ENCODE measurements at places on chromosomes 13 and 19.
A peak's percentile ranks its signal among the peaks of the same experiment; 100 is the strongest.

DNA sequence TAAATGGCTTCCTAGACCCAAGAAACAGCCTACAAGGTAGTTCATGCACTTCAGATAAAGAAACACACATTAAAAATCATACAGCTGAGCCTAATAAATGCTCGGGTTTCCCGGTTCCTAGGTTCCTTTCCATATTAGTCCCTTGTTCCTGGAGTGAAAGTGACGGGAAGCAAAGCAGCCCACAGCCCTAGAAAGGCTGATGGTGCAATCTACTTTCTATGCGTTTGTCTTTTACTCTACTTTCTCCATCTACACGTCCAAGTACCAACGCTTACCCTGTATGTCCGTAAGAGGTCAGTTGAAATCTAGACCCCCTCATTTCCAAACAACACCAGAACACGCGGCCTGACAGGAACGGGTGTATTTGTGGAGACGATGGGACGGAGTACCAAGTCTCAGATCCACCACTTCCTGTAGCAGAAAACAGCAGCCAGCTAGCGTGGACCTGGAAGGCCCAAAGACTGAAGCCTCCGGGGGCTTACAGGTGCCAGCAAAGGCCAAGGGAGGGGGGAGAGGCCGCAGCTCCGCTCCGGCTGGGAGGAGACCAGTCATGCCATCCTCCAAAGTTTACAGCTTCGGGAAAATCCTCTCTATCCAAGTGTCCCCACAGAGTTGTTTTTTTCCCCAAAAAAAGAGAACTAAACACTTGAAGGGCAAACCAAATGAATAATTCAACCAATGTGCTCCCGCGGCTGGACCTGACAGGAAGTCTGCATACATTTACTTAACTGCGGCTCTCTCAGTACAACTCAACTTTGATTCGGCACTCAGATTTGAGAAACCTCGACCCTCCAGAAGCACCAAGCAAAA is 34.1 kb downstream of the STK24 start:
- no peak for DNase-seq
- H3K36me3 ChIP-seq, result no peaks in the 10 kb centered on the region
- H3K27me3 ChIP-seq, result no peaks in the 10 kb centered on the region

DNA sequence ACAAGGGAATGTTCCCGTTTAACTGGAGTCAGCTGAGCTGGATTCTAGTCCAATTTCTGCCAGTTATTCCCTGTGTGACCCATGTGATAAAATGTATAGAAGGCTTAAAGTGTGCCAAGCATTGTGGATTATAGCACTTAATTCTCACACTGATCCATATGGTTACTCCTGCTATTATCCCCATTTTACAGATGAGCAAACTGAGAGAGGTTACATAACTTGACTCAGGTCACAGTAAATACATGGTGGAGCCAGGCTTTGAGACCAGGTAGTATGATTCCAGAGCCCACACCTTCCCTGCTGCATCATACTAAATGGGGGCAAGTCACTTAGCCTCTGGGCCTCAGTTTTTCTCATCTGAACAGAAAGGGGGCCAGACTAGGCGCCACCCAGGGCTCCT is 2.0 kb upstream of the DHRS12 start:
- no peak for DNase-seq
- H3K4me3 ChIP-seq, result no peak overlapping the region
- peaks cover 22% of the 10 kb centered on the region for H3K4me1 ChIP-seq
- H3K27ac ChIP-seq, result no peak overlapping the region
- H3K36me3 ChIP-seq, result no peaks in the 10 kb centered on the region

- no peak overlapping the region for H3K4me3 ChIP-seq
- DNase-seq, result no peak
- H3K36me3 ChIP-seq, result no peaks in the 10 kb centered on the region
- no peaks in the 10 kb centered on the region for H3K27me3 ChIP-seq
- no peaks in the 10 kb centered on the region for H3K4me1 ChIP-seq
Observed at GRCh38 chr13:40115426-40115825, 460.0 kb downstream of the COG6 start.

GRCh38 chr13:73738626-73739025 is 395.6 kb downstream of the KLF12 start:
- no peaks in the 10 kb centered on the region for H3K4me1 ChIP-seq
- no peaks in the 10 kb centered on the region for H3K27me3 ChIP-seq
- H3K4me3 ChIP-seq, result no peak overlapping the region
- DNase-seq, result no peak
- H3K36me3 ChIP-seq, result no peaks in the 10 kb centered on the region
- H3K27ac ChIP-seq, result no peak overlapping the region

GRCh38 chr19:30342901-30343300 is 29.3 kb upstream of the ZNF536 start:
- H3K27ac ChIP-seq, result no peak overlapping the region
- H3K4me3 ChIP-seq, result no peak overlapping the region
- H3K4me1 ChIP-seq, result no peaks in the 10 kb centered on the region
- no peaks in the 10 kb centered on the region for H3K27me3 ChIP-seq

DNA sequence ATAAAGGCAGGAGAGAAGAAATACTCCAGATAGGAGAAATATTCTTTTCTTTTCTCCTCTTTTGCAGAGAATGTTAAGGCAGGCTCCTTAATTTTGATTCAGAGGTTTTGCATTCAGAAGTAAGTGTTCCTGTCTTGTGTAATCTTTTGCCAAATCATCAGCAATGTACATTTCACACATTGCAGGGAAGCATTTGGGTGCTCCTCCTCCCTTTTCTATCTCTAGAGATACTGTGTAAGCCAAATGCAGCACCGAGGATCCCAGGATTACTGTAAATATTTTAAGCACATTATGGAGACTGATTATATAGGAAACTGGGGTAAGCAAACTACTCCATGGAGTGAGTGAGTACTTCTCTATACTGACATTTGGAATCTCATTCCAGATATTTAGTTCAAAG is 7.2 kb downstream of the ATP8A2 start:
- H3K27me3 ChIP-seq, result peaks cover 21% of the 10 kb centered on the region
- no peak overlapping the region for H3K4me3 ChIP-seq
- no peaks in the 10 kb centered on the region for H3K36me3 ChIP-seq
- no peak overlapping the region for H3K27ac ChIP-seq
- no peak for DNase-seq

DNA sequence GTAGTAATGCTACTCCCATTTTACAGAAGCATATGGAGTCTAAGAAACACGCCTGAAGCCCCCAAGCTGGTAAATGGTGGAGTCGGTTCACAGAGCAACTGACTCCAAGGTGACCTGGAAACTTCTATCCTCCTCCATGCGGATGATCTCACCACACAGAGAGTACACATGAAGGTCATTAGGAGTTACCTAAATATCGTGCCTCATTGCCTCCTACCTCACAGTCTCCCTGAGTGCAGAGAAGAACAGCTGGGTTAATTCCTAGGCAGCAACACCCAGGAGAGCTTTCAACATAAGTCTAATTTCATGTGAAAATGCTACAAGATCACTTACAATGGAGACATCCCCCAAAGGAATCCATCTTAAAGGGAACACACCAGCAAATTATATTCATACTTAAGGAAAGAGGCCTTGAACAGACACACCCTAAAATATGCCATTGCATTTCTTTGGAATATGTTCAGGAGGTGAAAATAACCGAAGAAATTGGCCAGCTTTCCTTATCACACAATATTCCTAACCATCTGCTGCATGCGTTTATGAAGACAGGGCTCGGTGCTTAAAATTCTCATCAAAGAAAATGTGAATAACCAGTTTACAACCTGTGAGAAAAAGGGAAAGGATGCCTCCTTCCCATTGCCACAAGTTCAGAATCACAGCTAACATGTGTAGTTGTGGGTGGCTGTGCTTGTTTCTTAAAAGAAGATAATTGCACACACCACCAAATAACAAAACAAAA is 203.6 kb upstream of the NBEA start:
- no peak for DNase-seq
- H3K4me1 ChIP-seq, result no peaks in the 10 kb centered on the region
- no peak overlapping the region for H3K4me3 ChIP-seq

DNA sequence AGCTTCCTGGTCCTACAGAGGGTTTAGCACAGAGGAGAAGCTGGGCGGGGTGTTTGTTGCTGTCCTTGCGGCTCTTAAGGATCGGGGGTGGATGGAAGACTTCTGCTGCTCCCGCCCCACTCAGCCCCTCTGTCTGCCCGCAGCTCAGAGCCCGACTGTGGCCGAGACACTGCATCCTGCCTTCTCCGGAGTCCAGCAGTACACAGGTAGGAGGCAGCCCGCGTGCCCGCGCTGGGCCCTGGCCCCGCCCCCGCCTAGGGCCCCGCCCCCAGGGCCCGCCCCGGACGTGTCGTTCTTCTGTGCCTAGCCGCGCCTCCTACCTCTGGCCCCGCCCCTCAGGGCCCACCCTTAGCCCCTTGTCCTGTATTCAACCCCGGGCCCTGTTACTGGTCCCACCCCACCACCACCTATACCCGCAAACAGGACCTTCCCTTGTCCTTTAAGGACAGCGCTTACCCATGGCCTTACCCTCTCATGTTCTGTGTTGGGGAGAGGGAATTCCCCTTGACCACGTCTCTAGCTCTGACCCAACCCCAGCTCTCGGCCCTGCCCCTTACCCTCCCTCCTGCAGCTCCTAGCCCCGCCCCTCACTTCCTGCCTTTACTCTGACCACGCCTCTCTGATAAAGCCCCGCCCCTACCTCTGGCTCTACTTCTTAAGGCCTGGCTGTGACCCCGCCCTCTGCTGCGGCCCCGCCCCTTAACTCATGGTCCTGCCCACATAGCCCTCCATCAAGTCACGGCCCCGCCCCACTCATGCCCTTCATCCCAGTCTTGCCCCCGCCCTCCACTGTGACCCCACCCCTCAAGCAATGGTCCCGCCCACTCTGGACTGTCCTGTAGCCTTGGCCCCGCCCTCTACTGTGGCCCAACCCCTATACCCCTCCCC is 60.5 kb downstream of the CELF5 start:
- peak; percentile 62 for DNase-seq
- H3K27me3 ChIP-seq, result peaks cover 21% of the 10 kb centered on the region
- no peaks in the 10 kb centered on the region for H3K36me3 ChIP-seq
- no peaks in the 10 kb centered on the region for H3K4me1 ChIP-seq
- H3K4me3 ChIP-seq, result peak overlapping the region; percentile 25

DNA sequence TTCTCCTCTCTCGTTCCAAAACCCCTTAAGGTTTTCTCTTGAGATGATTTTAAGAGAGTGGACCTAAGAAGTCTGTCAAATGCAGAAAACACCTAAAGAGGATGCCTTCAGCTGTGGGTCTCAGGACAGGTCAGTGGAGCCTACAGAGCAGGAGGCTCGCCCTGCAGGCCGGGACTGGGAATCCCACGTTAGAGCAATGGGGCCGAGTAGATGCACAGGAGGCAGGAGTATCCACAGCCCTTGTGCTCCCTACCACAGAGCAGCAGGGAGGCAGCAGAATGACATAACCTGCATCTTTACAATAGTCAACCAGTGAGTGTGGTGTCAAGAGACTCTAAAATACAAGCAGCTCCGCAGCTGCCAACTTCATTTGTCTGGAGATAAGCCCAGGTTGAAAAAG is 229.4 kb downstream of the MTUS2 start:
- H3K4me3 ChIP-seq, result no peak overlapping the region
- H3K36me3 ChIP-seq, result no peaks in the 10 kb centered on the region
- no peak for DNase-seq

GRCh38 chr13:99179460-99179859 is 21.2 kb upstream of the UBAC2 start:
- no peaks in the 10 kb centered on the region for H3K4me1 ChIP-seq
- H3K4me3 ChIP-seq, result no peak overlapping the region
- H3K27ac ChIP-seq, result no peak overlapping the region
- no peaks in the 10 kb centered on the region for H3K27me3 ChIP-seq

- H3K27me3 ChIP-seq, result peaks cover 6% of the 10 kb centered on the region
- H3K36me3 ChIP-seq, result no peaks in the 10 kb centered on the region
- no peak overlapping the region for H3K27ac ChIP-seq
Observed at GRCh38 chr19:8849232-8849631, 17.1 kb downstream of the MBD3L1 start.

DNA sequence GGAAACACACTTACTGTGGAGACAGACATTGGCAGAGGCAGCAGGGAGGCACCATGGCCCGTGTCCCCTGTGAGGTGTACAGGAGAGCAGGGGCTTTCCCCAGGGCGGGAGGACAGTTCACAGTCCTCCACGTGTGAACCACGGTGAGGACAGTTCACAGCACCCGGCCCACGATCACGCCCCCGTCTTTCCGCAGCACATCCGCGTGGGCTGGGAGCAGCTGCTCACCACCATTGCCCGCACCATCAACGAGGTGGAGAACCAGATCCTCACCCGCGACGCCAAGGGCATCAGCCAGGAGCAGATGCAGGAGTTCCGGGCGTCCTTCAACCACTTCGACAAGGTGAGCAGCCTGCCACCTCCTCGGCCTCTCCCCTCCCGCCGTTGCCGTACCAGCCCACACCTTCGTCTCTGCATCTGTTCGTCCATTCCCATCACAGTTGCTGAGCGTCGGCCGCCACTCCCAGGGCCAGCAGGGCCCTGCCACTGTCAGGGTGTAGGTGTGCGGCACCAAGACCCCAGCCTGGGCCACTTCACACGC is 17.4 kb downstream of the CAPN12 start:
- peaks cover 4% of the 10 kb centered on the region for H3K36me3 ChIP-seq
- peaks cover 7% of the 10 kb centered on the region for H3K4me1 ChIP-seq
- no peak for DNase-seq
- H3K27ac ChIP-seq, result no peak overlapping the region

DNA sequence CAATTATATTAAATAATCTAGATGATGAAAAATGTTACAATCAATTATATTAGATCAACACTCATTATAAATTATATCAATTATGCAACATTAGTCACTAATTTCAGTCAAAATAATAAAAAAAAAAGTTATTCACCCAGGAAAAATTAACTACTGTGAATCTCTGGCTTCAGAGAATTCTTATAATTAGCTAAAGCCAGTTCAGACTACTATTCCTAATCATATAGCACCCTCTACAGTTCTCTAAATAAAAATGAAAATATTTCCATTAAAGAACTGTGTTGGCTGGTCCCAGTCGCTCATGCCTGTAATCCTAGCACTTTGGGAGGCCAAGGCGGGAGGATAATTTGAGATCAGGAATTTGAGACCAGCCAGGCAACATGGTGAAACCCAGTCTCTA is 33.0 kb downstream of the XPO4 start:
- DNase-seq, result no peak
- H3K4me1 ChIP-seq, result peaks cover 18% of the 10 kb centered on the region
- H3K27ac ChIP-seq, result no peak overlapping the region
- H3K4me3 ChIP-seq, result no peak overlapping the region
- H3K36me3 ChIP-seq, result no peaks in the 10 kb centered on the region

DNA sequence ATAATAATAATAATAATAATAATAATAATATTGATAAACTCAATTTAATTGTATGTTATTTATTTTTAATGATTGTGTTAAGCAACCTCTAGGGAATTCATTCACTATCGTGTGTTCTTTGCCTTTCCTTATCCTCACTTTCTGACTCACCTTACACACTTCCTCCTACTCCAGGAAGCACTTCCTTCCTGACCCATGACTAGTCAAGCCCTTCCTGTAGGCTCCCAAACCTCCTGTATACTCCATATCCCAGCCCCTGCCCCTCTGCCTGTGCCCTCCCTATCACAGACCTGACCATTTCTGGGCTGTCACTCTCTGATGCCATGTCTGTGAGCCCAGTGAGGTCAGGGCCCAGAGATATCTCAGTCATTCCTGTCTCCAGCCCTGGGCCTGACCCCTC is 7.6 kb downstream of the LGALS4 start:
- H3K36me3 ChIP-seq, result no peaks in the 10 kb centered on the region
- no peaks in the 10 kb centered on the region for H3K27me3 ChIP-seq
- DNase-seq, result no peak

GRCh38 chr13:93674337-93674755 is 447.7 kb downstream of the GPC6 start:
- no peak overlapping the region for H3K4me3 ChIP-seq
- H3K36me3 ChIP-seq, result no peaks in the 10 kb centered on the region
- no peaks in the 10 kb centered on the region for H3K4me1 ChIP-seq

GRCh38 chr13:113452942-113453901 is at the start of gene ADPRHL1:
Gene ADPRHL1 (minus strand): TSS chr13:113453488. CDS start chr13:113453437, 51 bp downstream.
- DNase-seq, result peak; percentile 91
- H3K4me3 ChIP-seq, result peak within 1 kb of the TSS; percentile 68
- H3K27me3 ChIP-seq, result no peaks in the 10 kb centered on the region
- H3K27ac ChIP-seq, result peak within 1 kb of the TSS; percentile 89

Data from psoas muscle (tissue), 8 donors.